ENCODE measurements at places on chromosomes 1 and 21. TPM values are rescaled to one million over a fixed set of nuclear protein-coding genes. Genes with fewer than 3 reads are reported as not detected.

RXRG gene
- total RNA-seq = not detected

SPATA46 gene
- not detected for total RNA-seq

BRDT gene
- not detected for total RNA-seq

CELA3B gene
- total RNA-seq = not detected

SLC35F3 gene
- total RNA-seq = not detected

TEDDM1 gene
- total RNA-seq = not detected

KRTAP7-1 gene
- total RNA-seq = not detected

RGSL1 gene
- total RNA-seq = not detected

CNN3 gene
- 320 TPM for total RNA-seq

CLCA4 gene
- not detected for total RNA-seq

RGS13 gene
- not detected for total RNA-seq

C1QA gene
- not detected for total RNA-seq

NAV1 gene
- 56.9 TPM for total RNA-seq

RHEX gene
- total RNA-seq = not detected

DIO1 gene
- not detected for total RNA-seq

SLFNL1 gene
- 0.58 TPM for total RNA-seq

LIPI gene
- total RNA-seq = not detected

PPFIA4 gene
- total RNA-seq = 2.4 TPM

FCRL1 gene
- not detected for total RNA-seq

PLA2G2C gene
- not detected for total RNA-seq

Data from pericardium fibroblast (primary cell).